COR-L47 (cell line): ENCODE measurements at places on chromosomes 3 and 15.

DNA sequence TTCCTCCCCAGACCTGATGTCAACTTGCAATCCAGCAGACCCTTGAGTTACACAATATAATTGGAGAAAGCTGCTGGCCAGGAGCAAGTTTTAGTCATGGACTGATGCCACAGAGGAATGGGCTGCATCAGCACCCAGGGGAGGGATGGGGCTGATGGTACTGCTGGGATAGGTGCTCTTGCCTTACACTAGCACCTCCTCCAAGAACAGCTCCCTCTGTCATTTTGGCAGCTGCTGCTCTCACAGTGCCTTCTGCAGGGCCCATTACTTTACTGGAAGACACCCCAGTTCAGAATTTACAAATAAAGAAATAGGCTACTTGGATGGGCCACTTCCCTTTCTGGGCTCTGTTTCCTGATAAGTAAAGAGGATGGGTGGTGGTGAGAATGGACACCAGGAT lies 85.3 kb upstream of the RORA start:
- DNase-seq: no peak

DNA sequence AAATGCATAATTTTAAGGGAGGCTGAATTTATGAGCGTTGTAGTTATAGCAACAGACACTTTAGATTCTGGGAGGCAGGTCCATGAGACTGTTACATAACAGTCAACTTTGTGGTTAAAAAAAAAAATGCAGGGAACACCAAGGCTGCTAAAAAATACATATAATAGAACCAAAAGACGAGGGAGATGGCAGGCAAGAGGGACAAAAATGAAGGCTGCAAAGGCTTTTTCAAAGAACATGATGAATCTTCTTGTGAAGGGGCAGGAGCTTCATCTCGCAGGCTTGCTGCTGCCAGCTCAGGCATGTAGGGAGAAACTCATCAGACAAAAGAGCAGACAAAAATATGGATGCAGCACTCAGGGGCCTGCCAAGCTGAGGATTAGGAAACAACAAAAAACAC lies 243.9 kb downstream of the SHQ1 start:
- DNase-seq: no peak

DNA sequence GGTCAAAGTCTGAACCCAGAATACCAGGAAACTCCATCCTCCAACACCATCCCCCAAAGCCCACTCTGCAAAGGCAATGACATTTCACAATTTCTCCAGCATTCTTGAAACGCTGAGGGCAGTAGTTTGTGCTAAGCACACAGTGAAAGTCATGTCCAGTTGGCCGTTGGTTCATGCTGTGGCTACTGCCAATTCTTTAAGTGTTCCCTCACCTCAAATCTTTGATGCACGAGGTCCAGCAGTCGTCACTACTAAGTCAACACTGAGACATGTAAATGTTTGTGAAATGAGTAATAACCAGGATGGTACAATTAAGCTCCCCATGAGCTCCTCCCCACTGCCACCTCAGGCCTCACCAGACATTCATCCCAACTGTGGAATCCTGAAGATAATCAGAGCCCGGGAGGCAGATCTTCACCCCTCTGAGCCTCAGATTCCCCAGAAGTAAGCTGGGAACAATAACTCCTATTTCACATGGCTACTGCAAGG lies 7.0 kb downstream of the SUCLG2 start:
- no peak for DNase-seq

DNA sequence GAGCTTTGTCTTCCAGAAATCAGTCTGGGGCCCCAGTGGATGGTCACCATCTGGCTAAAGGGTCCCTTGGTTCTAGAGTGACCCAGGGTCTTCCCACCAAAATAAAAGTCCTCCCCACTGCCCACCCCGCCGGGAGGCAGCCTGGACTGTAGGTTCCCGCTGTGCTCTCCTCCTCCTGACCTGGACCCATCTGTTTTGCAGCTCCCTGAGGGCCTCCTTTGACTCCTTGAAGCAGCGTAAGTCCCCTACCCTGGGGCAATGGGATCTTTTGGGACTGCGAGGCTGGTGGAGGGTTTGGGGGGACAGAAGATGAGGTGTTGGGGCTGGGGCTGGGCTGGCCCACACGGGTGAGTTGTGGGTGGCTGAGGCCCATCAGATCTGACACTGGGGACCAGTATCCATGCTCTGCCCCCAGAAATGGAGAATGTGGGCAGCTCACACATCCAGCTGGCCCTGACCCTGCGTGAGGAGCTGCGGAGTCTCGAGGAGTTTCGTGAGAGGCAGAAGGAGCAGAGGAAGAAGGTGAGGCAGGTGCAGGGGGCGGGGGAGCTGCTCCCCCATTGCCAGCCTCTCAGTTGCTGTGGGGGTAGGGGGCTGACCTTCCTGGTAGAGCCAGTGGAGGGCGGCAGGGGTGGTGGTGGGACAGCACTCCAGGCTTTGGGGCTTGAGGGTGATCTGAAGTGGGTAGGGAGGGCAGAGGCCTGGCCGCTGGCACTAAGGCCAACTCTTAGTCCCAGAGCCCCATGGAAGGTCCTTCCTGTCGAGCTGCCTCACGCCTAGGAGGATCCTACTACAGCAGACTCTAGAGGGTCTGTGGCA lies 30.4 kb downstream of the PSTPIP1 start:
- no peak for DNase-seq

GRCh38 chr3:150169330-150169940 lies 198.7 kb upstream of the PFN2 start:
- no peak for DNase-seq

DNA sequence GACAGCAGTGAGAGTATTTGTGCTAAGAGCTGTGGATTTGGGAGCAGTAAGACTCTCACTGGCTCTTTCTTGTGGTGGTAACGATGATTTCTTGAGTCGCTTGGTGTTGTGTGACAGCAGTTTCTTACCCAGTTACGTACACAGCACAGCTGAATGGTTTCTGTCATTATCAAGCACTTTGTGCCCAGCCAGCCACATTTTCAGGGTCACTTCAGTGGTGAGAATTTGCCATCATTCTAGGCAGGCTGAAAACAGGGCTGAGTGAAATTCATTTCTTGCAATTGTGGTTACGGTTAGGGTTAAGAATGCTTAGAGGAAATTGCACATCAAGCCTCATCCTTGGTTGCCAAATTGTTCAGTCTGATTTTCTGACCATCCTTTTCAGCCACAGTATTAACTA lies 130.1 kb downstream of the RYR3 start:
- no peak for DNase-seq

DNA sequence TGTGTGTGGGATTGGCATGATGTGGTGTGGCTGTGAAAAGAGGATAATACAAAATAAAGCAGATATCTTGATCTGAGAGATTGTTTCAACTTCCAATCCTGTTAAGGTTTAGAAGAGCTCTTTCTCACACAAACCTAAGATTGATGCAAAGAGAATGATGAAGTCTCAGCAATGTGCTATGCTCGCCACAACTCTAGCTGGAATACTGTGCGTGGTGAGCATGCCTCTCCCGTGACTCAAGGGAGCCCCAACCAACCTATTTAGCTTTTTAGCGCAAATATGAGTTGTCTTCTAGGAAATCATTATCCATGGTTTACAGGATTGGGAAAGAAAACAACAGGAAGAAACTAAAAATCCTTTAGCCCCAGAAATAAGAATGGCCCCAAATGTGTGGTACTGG lies 28.5 kb downstream of the BTLA start:
- no peak for DNase-seq

GRCh38 chr15:62360332-62361097 lies 195.4 kb upstream of the C2CD4B start:
- DNase-seq: peak; percentile 15

- no peak for DNase-seq
These were observed 183.4 kb upstream of the GADL1 start for GRCh38 chr3:31077826-31078225.

- DNase-seq: no peak
These were observed 146.6 kb upstream of the P2RY1 start for GRCh38 chr3:152688313-152688712.
